CD4-positive, alpha-beta T cell treated with Interleukin-6 for 4 hours (primary cell): ENCODE measurements at places on chromosomes 2 and 18.

DNA sequence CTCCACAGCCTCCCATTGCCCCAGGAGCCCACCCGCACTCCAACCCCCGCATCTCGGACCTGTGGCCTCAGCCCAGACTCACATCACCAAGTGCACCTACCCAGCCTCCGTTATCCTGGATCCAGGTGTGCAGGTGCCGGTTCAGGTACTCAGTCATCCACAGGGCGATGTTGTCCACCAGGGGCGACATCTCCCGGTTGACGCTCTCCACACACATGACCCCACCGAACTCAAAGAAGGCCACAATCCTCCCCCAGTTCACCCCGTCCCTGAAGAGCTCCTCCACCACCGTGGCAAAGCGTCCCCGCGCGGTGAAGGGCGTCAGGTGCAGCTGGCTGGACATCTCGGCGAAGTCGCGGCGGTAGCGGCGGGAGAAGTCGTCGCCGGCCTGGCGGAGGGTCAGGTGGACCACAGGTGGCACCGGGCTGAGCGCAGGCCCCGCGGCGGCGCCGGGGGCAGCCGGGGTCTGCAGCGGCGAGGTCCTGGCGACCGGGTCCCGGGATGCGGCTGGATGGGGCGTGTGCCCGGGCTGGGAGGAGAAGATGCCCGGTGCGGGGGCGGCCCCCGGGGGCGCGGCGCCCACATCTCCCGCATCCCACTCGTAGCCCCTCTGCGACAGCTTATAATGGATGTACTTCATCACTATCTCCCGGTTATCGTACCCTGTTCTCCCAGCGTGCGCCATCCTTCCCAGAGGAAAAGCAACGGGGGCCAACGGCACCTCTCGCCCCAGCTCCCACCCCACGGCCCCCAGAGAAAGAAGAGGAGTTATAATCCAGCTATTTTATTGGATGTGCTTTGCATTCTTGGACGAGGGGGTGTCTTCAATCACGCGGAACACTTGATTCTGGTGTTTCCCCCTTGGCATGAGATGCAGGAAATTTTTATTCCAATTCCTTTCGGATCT lies 1.3 kb downstream of the BCL2 start:
- peak; percentile 79 for DNase-seq

- DNase-seq = no peak
Observed at GRCh38 chr2:218234521-218234920, 17.5 kb downstream of the ARPC2 start.

- DNase-seq = no peak
Observed at GRCh38 chr2:238943338-238944067, 95.6 kb downstream of the TWIST2 start.

DNA sequence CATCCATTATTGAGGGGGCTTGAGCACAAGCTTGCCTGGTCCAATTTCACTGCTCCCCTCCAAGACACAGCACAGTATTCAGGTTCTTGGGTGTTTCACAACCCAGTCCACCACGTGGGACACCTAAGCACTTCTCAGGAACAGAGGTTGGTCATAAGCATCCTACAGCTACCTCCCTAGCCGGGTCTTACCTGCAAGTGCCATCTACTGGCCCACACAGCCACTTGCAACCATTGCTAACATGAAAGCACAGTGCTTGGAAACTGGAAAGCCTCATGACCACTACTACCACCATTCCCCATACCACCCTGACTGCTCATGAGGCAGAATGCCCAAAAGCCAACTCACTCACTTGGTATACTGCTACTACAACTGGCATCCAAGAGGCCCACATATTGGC lies 105.7 kb upstream of the RPRM start:
- DNase-seq = no peak

DNA sequence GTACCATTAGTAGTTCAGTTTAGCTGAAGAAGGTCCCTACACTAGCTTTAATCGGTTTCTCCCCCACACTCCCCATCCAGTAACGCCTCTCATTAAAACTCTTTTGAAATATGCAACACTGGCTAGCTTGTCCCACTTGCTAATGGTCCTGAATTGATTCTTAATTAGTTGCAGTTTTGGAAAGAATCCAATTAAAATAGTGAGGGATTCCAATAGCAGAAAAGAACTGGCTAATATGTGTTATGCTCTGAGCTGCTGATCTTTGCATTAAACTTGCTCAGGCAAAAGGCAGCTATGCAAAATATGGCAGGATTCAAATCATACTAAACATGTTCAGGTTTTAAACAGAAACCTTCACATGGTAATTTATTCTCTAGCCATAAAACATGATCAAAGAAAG lies 252.5 kb upstream of the HNRNPA3 start:
- no peak for DNase-seq

DNA sequence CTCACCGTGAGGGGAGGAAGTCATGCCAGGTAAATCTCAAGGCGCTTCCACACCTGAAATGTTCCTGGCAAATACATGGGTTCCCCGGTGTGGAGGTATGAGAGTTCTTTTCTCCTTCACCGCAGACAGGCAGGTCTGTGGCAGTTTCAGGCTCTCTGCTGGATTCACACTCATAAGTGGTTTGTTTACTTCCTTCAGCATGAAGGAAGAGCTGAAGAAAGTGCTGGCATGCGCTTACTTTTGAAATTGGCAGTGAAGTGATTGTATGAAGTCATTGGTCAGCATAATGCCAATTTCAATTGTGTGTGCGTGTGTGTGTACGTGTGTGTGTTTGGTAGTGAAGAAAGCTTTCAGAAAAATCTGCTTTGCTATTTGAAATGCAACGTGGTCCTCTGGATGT lies 43.4 kb downstream of the RNF144A start:
- DNase-seq = peak; percentile 18

DNA sequence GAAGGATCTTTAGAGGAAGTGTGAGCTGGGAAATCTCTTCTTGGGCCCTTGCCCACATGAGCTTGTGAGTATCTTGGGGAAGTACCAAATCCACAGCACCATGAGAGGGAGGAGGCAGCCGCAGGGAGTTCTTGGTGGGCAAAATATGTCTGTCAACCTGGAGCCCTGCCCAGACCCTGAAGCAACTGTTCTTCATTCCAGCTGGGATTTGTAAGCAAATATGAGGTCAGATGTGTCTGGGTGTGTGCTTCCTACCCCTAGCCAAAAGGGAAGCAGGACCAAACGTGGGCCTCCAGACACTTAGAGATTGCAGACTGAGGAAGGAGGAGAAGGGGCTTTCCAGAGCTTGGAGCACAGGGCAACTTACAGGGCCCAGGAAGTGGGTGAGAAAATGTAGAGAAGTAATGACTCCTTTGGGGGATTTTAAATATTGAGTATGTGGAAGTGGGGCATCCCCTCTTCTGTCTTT lies 41.9 kb downstream of the TMEM247 start:
- no peak for DNase-seq

DNA sequence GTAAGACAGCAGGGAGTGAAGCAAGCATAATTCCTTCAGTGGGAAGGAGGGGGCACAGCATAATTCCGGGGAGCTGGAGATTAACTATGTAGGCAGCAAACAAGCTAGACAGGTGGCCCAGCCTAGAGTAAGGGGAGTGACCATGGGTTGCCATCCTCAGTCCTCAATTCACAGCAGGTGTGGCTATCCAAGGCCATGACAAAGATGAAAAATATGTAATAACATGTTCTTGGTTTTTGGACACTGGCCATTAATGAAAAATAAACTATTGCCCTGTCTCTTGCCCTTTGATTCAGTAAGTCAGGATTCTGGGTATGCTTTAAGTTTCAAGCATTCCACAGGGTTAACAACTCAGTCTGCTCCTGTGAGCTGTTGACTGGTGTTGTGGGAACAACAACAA lies 65.0 kb downstream of the CYP1B1 start:
- DNase-seq = no peak

DNA sequence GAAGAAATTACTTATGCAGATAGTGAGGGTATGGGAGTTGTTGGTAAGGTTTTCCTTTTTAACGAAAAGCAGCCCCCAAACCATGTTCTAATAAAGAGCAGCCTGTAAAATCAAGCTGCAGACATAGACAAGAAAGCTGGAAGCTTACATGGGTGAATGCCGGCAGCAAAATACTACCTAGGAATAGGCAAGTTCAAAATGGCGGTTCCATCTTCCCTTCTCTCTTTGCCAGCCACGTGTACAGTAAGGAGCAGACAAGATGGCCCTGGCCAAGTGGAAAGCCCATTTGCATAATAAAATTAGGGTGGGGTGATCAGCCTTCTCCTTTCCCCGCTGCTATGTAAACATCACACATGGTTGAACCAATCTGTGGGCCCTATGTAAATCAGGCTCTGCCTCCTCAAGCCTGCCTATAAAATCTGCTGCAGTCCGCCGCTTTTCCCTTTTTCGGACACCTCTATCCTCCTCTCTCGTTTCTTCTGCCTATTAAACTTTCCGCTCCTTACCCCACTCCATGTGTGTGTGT lies 155.0 kb downstream of the ZBTB7C start:
- DNase-seq = no peak

GRCh38 chr2:145036421-145037011 lies 516.6 kb upstream of the ZEB2 start:
- no peak for DNase-seq

DNA sequence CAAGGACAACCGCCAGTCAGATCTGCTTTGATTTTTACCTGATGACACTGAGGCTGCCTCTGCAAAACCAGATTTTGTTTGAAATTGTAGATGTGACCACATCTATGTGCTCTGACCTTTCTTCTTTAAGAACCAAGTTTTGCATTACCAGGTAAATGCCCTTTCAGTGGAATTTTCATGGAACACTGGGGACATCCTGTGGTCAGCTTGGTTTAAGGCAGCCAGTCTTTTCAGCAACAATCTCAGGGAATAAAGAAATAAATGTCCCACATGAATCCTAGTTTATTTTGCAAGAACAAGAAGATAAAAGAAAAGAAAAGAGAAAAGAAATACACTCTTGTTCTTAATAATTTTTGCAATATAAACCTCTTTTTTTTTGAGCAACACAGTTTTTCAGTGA lies 90.6 kb downstream of the POU3F3 start:
- no peak for DNase-seq

GRCh38 chr18:12076424-12077140 lies 17.1 kb upstream of the ANKRD62 start:
- no peak for DNase-seq

DNA sequence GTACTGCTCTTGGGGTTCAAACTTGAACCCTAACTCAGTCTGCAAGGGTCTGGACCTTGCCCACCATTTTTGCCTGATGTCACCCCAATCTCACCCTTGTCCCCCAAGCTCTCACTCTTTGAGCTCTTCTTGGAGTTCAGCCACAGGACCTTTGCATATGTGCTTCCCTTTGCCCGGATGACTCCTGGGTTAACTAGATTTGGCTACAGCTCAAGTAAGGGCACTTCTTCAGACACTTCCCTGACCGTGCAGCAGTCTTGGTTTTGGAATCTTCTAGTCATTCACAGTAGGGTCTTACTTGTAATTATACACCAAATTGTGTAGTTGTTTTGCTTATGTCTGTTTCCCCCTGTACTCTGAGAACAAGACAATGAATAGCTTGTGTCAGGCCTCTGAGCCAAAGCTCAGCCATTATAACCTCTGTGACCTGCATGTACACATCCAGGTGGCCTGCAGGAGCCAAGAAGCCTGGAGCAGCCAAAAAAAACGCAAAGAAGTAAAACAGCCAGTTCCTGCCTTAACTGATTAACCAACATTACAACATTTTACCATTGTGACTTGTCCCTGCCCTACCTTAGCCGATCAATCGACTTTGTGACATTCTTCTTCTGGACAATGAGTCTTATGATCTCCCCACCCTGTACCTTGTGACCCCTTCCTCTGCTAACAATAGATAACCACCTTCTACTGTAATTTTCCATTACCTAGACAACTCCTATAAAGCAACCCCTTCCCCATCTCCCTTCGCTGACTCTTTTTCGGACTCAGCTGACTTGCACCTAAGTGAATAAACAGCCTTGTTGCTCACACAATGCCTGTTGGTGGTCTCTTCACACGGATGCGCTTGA lies 1.0 kb upstream of the MOGAT1 start:
- no peak for DNase-seq

DNA sequence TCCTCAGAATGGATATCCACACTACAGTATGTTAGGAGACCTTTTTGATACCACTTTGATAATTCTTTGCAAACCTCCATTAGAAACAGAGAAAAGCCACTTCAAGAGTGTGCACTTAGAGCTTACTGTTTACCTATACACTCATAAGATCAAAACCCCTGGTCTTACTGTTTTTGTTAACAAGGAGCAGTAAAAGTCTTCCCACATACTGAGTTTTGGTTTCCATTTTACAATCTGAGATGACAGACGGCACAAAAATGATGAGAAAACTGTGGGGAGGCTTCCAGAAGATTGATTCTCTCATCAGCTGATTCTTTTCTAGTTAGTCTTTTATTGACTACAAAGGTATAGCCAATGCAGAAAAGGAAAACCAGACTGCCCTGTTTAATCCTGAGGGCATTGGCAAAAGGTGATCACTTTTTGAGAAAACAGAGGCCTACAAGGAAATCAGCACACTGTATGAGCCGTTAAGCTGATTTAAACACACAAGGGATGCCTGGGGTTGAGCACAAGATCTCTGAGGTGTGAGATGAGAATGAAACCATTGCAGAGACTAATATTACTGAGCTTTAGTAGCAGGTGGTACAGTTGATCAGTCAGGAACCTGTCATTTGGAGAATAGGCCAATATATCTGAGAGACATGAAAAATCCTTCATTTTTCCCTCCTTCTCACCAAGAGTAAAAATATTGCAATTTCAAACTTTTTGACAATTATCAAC lies 368.6 kb downstream of the GRB14 start:
- no peak for DNase-seq

- DNase-seq = no peak
Observed at GRCh38 chr2:98160554-98160953, 73.6 kb downstream of the VWA3B start.

DNA sequence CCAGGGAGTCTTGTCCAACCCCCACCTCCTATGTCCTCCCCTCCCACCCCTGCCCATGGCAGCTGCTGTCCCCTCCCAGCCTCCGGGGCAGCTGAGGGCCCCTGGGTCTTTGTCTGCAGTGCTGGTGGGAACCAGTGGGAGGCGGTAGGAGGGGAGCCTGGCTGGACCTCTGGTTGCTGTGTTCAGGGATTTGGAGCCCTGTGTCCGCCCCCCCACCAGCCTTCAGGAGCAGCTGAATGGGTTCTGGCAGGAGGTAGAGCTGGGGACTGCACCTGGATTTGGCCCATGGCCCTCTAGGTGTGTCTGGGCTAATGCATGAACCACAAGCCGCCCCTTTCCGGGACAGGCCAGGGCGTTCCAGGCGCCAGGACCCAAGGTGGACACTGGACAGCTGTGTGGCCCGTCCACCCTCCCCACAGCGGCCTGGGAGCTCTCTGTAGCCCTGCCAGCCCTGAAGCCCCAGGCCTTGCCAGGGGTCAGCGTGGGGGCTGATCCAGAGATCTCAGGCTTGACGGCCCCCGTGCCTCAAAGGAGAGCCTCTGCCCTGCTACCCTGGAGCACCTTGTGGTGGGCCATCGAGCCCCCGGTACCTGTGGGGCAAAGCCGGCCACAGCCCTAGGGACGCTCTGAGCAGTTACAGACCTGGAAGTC lies 25.4 kb downstream of the GPC1 start:
- DNase-seq = no peak

- DNase-seq = no peak
Observed at GRCh38 chr2:232623768-232624765, 9.3 kb upstream of the EFHD1 start.

GRCh38 chr2:55003706-55004639 lies 46.3 kb downstream of the RTN4 start:
- no peak for DNase-seq
